Activated CD4-positive, alpha-beta T cell treated with anti-CD3 and anti-CD28 coated beads, Interleukin-2, amount 50 U/mL, for 16 hours (primary cell): ENCODE measurements at places on chromosomes 1 and 21.
A peak's percentile ranks its signal among the peaks of the same experiment; 100 is the strongest.

- DNase-seq, result no peak
These were observed 810.2 kb upstream of the ADAMTS5 start for GRCh38 chr21:27776925-27777553.

DNA sequence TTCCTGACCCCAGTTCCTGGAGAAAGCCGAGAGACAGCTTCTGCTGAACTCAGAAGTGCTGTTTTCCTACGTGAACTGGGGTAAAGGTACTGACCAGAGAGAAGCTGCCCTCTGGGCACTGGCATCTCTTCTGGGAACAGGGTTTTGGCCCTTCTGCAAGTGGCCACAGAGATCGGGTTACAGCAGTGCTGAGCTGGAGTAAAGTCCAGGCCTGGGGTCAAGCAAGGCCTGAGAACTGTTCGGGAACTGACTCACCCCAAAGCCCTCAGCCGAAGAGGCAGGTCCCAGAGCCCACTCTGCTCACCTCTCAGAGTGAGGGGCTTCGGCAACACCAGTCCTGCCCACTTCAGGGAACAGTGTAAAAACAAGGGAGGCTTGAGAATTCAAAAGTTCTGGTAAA lies 177.2 kb upstream of the RUNX1 start:
- DNase-seq, result no peak

DNA sequence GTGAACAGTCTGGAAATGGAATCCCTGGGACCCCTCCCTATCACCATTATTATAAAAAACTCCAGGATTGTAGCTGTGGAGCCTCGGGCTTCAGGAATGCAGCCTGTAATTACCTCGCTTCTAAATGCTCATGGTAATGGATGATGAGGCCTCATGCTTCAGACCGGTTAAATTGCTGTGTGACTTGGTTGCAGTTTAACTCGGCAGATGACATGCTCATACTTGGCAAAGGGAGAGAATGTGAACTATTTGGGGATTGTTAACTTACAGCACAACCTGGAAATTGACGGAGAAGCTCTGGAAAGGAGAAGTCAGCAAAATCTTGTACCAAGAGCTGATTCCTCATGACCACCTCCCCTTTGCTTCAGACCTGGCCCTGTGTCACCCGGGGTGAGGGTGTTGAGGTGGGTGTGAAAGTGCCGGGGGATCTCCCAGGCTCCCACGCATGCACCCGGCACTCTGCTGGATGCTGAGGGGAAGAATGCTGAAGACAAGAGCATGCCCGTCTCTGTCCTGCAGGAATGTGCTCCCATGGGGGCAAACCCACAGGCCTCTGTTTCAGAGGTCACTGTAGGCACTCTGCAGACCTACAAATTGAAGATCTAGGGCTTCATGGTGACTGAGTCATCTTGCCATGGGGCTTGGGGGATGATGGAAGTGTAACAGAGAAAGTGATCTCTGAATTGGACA lies 364.8 kb downstream of the RPS6KC1 start:
- DNase-seq, result no peak

GRCh38 chr1:167197236-167197635 lies 23.4 kb upstream of the POU2F1 start:
- DNase-seq, result no peak

- no peak for DNase-seq
These were observed 24.7 kb downstream of the TRIM67 start for GRCh38 chr1:231186356-231187115.

DNA sequence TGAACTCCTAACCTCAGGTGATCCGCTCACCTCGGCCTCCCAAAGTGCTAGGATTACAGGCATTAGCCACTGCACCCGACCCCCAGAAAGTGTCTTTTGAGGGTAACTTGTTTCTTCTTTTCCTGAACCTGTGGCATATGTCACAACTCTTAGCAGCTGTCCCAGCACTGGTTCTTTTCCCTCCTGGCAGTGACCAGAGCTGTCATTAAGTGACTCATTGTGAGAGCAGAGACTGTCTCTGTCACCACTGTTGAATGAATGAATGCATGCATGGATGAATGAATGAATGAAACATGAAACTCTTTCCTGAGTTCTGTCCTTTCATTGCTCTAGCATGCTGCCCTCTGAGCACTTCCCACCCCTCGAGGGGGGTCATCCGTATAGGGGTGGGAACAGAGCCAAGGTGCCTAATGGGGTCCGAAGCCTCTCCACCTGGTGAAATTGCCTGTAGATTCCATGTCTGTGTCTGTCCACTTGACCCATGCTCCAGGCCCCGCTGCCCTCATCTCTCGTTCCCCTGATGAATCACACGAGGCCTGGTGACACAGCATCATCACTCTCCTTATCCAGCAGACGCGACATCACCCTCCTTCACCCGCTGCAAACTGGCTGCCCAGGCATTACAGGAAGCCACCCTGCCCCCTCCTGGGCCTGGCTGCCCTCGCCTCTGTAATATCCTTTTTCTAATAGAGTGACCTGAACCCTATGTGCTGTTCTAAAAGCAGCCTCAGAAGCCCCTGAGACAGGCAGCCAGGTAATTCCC lies 75.0 kb downstream of the IGSF21 start:
- no peak for DNase-seq

- DNase-seq, result no peak
These were observed 1457.5 kb downstream of the KCNT2 start for GRCh38 chr1:195150768-195151167.

GRCh38 chr1:215825056-215825455 lies 258.0 kb downstream of the KCTD3 start:
- no peak for DNase-seq

- no peak for DNase-seq
These were observed 24.0 kb upstream of the CACYBP start for GRCh38 chr1:174975764-174976163.

GRCh38 chr1:17562375-17562774 lies 22.9 kb downstream of the ARHGEF10L start:
- DNase-seq, result no peak

DNA sequence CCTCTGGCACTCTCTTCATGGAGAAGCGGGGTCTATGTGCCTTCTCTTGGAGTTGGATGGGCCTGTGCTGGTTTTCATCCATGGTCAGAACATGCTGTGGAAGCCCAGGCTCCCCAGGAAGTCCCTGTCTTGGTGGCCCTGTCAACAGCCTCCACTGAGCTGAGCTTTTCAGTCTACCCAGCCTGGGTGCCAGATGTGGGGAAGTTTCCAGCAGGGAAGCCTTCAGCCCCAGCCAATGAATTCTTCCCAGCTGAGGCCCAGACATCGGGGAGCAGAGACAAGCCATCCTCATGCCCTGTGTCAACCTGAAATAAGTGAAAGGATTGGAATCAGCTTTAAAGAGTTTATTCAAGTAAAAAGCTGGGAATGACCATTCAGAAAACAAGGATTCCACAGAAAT lies 75.1 kb upstream of the PGBD5 start:
- DNase-seq, result no peak

DNA sequence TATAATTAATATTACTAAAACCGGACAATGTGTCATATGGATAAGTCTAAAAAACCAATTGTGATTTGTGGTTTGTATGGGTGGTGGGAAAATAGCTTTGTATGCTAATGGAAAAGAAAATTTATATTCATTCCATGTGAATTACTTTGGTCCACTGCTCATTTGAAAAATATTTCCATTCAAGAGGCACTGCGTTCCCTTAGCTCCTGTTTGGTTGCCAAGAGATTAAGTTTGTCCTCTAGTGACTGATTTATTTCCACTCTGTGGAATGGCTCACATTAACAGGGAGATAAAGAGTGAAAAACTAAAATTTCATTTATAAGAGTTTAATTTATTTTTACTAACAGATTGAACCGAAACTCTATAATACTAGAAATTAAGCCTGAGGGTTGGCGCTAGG lies 744.1 kb upstream of the CHRM3 start:
- no peak for DNase-seq

GRCh38 chr1:61504852-61505390 lies 220.0 kb downstream of the TM2D1 start:
- no peak for DNase-seq

DNA sequence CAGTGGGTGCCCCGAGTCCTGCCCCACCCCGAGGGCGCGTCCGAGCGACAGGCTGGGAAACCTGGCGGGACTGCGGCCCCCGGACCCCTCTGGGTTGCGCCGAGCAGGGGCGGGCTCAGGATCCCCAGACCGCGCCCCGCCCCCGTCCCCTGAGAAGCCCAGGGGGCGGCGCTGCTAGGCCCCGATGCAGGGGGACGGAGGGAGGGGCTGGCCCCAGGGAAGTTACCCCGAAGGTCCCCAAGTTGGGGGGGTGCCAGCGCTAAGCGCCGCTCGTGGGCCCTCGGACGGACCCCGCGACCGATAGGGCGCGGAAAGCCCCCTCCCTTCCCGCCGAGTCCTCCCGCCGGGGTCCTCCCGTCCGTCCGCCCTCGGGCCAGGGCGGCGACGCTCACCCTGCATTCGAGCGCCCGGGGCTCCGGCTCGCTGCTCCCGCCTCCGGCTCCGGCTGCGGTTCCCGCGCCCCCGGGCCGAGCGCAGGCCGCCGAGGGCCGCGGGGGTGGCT lies 414 bp downstream of the GPR153 start:
- DNase-seq, result no peak

DNA sequence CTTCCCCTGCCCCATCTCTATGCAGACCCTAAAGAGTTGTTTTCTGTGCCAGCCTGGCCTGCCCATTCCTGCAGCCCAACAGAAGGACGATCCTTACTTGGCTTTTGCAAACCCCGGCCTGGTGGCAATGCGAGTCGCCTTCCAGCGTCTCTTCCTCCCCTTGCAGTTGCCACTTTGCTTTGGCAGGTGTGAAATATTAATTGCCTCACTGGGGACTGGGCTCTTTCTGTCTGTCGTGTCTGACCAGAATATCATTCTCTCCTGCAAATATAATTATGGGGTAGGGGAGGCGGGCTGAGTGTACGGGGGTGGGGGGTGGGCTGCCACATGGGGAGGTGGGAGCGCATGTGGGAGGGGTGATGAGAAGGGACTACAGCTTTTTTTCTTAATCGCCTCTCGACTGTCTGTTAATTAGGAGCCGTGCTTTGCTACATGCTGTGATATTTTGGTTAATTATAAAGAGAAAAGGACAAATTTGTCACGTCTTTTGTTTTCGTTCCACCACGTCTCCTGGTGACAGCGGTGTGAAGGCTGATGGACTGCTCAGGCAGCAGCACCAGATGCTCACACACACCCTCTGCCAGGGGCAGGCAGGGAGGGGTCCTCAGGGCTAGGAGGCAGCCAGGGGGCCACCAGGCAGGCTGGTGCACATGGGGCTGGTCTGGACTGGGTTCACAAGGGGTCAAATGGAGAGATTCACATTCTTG lies 80.1 kb upstream of the CD34 start:
- DNase-seq, result no peak

DNA sequence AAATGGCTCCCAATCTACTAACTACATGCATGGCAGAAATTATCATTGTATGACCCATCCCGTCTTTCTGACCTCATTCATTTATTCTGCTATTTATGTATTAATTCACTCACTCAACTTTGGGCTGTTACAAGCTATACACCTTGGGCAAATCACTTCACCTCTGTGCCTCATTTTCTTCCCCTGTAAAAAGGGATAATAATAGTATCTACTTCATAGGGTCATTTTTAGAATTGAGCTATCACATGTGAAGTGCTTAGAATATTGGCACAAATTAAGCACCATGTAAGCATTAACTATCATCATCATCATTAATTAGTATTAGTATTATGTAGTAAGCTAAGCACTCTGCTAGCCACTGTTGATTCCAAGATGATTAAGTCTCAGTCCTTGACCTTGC lies 52.1 kb downstream of the NMNAT2 start:
- no peak for DNase-seq

GRCh38 chr1:59004755-59005154 lies 220.9 kb upstream of the JUN start:
- no peak for DNase-seq

DNA sequence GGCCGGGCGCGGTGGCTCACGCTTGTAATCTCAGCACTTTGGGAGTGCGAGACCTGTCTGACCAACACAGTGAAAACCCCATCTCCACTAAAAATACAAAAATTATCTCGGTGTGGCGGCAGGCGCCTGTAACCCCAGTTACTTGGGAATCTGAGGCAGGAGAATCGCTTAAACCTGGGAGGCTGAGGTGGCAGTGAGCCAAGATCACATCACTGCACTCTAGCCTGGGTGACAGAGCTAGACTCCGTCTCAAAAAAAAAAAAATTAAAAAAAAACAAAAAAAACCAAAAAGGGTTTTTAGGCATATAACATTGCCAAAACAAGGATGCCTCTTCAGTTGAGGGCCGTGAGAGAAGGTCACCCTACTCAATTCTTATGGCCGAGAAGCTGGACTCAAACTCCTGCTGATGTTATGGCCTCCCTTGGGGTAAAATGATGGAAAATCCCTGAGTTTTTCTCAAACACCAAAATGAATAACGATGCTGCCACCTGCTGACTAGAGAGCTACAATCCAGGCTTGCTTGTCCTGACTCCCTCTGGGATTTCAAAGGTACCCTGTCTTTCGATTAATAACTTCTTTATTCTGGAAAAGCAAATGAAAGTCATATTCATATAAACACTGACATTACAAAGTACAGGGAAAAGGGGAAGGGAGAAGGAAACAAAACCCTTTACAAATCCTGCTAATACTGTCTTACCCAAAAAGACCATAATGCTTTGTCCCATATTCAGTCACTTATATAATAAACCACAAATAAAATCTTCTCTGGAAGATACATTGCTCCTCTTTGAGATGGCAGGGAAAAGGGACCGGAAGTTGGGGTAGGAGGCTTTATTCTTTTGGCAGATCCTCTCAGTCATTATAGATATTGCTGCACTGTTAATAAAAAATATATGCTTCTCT lies 10.7 kb downstream of the RAB42 start:
- peak; percentile 33 for DNase-seq

GRCh38 chr1:110216844-110217444 lies 6.8 kb downstream of the KCNC4 start:
- DNase-seq, result peak; percentile 75

DNA sequence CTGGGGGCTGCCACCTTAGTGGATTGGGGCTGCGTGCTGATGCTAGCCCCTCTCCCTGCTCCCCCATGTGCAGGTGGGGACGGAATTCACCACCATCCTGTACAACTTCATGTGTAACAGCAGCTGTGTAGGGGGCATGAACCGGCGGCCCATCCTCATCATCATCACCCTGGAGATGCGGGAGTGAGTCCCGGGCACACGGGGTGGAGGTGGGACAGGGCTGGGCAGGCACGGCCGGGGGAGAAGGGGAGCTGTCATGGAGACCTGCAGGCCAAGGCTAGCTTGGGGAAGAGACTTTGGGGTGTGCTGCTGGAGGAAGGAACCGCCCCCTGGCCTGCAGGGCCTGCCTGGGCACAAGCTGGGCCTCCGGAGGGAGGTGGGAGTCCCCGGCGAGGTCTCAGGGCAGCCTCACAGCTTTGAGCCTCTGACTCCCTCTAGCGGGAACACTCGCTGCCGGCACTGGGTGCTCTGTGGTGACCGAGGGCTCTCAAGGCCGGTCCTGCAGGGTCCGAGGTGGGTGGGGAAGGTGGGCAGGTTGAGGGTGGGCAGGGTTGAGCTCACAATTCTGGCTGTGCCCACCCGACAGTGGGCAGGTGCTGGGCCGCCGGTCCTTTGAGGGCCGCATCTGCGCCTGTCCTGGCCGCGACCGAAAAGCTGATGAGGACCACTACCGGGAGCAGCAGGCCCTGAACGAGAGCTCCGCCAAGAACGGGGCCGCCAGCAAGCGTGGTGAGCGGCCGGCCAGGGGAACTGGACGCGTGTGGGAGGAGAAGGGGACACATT lies 25.0 kb upstream of the CCDC27 start:
- no peak for DNase-seq
